ENCODE measurements at places on chromosomes 3 and 15.

GRCh38 chr3:188294823-188295487 is 141.0 kb downstream of the LPP start:
- DNase-seq: no peak

DNA sequence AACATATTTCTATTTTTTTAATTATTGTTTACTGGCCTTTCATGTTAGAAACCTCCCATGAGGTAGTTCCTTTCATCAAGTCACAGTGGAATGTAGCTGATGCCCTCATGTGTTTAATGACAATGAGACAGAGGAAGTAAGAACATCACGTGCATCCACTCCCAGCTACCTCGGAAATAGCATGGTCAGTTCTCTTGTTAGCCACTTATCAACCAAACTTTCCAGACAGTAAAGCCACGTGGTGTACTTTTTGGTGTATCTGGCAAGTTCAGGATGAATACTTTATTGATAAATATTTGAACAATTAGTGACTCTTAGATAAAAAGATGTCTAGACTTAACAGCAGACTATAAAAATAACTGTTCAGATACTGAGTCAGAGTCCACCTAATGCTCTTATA is 781.7 kb downstream of the MECOM start:
- no peak for DNase-seq

DNA sequence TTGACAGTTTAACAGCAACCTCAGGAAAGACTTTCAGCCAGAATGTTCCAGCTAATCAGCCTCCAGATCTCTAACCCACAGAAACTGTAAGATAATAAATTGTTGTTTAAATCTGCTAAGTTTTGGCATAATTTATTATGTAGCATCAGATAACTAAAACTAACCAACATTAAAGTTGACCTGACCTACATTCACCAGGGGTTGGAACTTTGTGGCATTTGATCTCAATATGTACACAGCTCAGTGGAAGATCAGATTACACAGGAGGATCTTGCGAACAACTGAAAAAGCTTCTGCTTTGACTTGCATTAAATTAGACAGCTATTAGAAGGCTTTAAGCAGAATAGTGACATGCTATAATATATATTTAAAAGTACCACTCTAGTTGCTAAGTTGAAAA is 91.4 kb upstream of the POU1F1 start:
- DNase-seq: no peak

- DNase-seq: no peak
Measured at GRCh38 chr3:72462595-72463011, 385.6 kb downstream of the SHQ1 start.

- no peak for DNase-seq
Measured at GRCh38 chr3:148006508-148006907, 597.3 kb downstream of the ZIC1 start.

DNA sequence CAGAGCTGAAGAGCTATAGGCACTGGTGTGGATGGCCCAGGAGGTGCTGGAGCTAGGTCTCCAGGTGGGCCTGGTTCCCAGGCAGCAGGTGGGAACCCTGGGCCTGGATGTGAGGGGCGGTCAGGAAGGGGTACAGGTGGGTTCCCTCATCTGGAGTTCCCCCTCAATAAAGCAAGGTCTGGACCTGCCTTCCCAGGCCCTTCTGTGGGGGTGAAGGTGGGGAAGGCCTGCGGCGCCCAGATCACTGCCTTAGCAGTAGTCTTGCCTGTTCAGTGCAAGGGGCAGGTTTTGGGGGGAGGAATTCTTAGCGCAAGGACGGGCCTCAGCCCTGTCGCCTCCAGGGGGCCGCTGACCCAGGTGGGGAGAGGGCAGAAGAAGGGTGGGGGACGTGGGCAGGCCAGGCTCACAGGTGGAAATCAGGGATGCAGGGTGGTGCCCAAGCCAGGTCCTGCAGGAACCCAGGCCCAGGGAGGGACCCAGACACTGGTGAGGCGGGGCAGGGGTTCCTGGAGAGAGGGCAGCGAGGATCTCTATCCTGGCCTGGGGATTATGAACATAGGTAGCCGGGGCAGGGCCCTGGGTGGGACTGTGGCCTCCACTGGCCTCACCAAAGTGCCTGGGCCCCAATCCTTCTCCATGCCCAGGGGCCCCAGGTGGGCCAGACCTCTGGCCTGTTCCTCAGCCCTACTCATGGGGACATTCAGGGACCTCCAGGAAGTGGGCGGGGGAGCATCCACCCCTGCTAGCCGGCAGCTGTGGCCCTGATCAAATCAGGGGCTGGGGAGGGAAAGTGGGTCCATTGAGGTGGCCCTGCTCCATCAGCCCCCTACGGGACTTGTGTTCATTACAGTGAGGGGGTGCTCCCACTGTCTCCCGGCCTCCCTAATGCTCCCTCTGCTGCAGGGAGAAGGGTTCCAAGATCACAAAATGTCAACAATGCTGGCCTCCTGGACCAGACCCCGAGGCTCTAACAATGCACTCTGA is 25.3 kb downstream of the HDAC11 start:
- no peak for DNase-seq

DNA sequence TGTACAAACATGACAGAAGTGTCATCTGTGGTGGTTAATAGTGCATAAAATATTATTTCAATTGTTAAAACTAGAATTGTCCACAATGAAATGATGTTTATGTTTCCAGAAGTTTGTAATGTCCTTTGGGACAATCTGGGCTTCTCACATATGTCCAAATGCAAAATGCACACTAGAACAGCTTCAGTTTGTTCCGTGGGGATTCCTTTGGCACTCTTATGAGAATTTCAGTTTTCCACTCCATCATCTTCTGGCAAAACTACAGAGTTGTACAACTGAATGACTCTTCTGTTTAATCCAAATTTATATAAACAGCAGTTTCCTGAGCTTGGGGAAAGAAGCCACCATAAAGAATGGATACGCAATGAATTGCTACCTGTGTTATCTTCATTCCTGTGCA is 2.0 kb upstream of the OR5H6 start:
- DNase-seq: peak; percentile 44

GRCh38 chr3:113534365-113534764 is 2.0 kb downstream of the SIDT1 start:
- no peak for DNase-seq

Measured in forelimb muscle (tissue), 1 donor.